Caco-2 (cell line): ENCODE measurements at places on chromosomes 7 and 10. TPM values are rescaled to one million over a fixed set of nuclear protein-coding genes. Genes with fewer than 3 reads are reported as not detected.

Gene PLEKHA8
- total RNA-seq, result 32.5 and 34.1 TPM in 2 replicates

Gene GDF10
- not detected in 2 replicates for total RNA-seq

Gene MYO1G
- 0.19 and 0.36 TPM in 2 replicates for total RNA-seq

Gene OGDHL
- 21.4 and 23.9 TPM in 2 replicates for total RNA-seq

Gene ATOH7
- 0.21 and 0.54 TPM in 2 replicates for total RNA-seq

Gene NME8
- total RNA-seq, result not detected in 2 replicates

Gene EN2
- 1.1 and 1.5 TPM in 2 replicates for total RNA-seq

Gene LIPN
- not detected in 2 replicates for total RNA-seq

Gene HECTD2
- total RNA-seq, result 1.5 and 2.0 TPM in 2 replicates

Gene ZWINT
- total RNA-seq, result 168 and 181 TPM in 2 replicates

Gene SUFU
- total RNA-seq, result 10.6 and 11.4 TPM in 2 replicates

Gene HOXA9
- 14.4 and 16.7 TPM in 2 replicates for total RNA-seq

Gene GRID2IP
- 0.65 and 0.95 TPM in 2 replicates for total RNA-seq

Gene CALML5
- not detected in 2 replicates for total RNA-seq

Gene WDR86
- total RNA-seq, result 0.52 and 0.95 TPM in 2 replicates

Gene PGAM2
- total RNA-seq, result not detected in 2 replicates

Gene TCAF2
- total RNA-seq, result 0.05 TPM in 1 of 2 replicates, not detected in the other

Gene SRRM3
- total RNA-seq, result 0.86 and 1.7 TPM in 2 replicates

Gene MICALL2
- 14.7 and 15.4 TPM in 2 replicates for total RNA-seq

Gene TYW1
- total RNA-seq, result 25.6 and 26.9 TPM in 2 replicates

Gene TAF3
- total RNA-seq, result 28.9 and 30.6 TPM in 2 replicates

Gene GIMAP4
- not detected in 2 replicates for total RNA-seq

Gene EEF1AKMT2
- total RNA-seq, result 28.1 and 29.9 TPM in 2 replicates

Gene C10orf143
- 0.54 TPM in 1 of 2 replicates, not detected in the other for total RNA-seq

Gene CYP26C1
- 0.09 and 0.16 TPM in 2 replicates for total RNA-seq

Gene CPXM2
- total RNA-seq, result not detected in 2 replicates

Gene LRGUK
- total RNA-seq, result 0.09 TPM in 1 of 2 replicates, not detected in the other

Gene TMEM213
- not detected in 2 replicates for total RNA-seq

Gene FAM107B
- 206 and 209 TPM in 2 replicates for total RNA-seq

Gene C7orf57
- total RNA-seq, result not detected in 2 replicates

Gene TUBAL3
- 0.39 TPM in 1 of 2 replicates, not detected in the other for total RNA-seq

Gene LGI1
- total RNA-seq, result 0.48 and 1.1 TPM in 2 replicates

Gene ZSCAN21
- 15.2 and 16.7 TPM in 2 replicates for total RNA-seq

Gene HOXA7
- total RNA-seq, result 19.7 and 19.9 TPM in 2 replicates

Gene SNCG
- total RNA-seq, result 0.45 TPM in 1 of 2 replicates, not detected in the other

Gene TMEM196
- not detected in 2 replicates for total RNA-seq

Gene RAB19
- total RNA-seq, result 3.8 and 4.1 TPM in 2 replicates

Gene CREB5
- 9.1 and 9.2 TPM in 2 replicates for total RNA-seq
